ENCODE measurements at places on chromosomes 7 and 10. TPM values are rescaled to one million over a fixed set of nuclear protein-coding genes. Genes with fewer than 3 reads are reported as not detected.

TMEM72 gene
- 68.0 TPM for polyA plus RNA-seq

ANKRD22 gene
- polyA plus RNA-seq, result 0.28 TPM

HKDC1 gene
- polyA plus RNA-seq, result 15.3 TPM

SPAM1 gene
- 0.10 TPM for polyA plus RNA-seq

PCGF5 gene
- polyA plus RNA-seq, result 25.1 TPM

SLC13A1 gene
- polyA plus RNA-seq, result 33.5 TPM

MRLN gene
- polyA plus RNA-seq, result 0.48 TPM

FAM25C gene
- not detected for polyA plus RNA-seq

DNA sequence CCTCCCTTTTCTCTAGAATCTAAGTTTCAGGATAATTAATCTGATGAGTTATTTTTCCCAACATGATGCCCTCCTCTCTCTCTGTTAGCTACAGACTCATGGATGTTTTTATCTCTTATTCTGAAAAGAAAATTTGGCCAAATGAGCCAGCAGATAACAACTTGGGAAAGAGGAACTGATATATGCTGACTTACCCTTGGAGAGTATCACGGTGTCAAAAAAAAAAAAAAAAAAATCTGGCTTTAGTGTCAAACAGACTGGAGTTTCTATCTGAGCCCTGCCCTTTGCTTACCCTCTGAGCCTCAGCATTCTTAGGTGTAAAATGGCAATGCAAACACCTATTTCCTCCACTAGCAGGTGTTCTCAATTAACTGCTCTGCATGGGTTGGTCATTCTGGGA, 190.4 kb downstream of the AHR start:
- no peak for DNase-seq

DNA sequence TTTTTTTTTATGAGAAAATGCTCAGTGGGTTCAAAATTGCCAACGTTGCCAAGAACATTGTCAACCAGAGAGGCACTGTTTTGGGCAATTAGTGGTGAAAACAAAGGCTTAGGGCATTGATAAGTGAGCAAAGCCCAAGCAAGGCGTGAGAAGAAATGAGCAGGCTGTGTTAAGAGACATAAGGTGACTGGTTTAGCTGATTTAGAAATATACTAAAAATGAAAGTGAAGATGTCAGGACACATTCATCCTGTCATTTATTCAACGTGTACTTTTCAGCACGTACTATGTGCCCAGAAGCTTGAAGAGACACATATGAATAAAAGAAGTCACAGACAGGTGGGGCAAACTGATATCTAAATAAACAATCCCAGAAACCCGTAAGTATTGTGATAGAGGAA, 31.8 kb downstream of the AOAH start:
- no peak for DNase-seq

- DNase-seq, result no peak
Measured at GRCh38 chr10:123398756-123399155, 244.6 kb downstream of the BUB3 start.

- DNase-seq, result no peak
Measured at GRCh38 chr10:23281044-23281433, 63.6 kb downstream of the C10orf67 start.

DNA sequence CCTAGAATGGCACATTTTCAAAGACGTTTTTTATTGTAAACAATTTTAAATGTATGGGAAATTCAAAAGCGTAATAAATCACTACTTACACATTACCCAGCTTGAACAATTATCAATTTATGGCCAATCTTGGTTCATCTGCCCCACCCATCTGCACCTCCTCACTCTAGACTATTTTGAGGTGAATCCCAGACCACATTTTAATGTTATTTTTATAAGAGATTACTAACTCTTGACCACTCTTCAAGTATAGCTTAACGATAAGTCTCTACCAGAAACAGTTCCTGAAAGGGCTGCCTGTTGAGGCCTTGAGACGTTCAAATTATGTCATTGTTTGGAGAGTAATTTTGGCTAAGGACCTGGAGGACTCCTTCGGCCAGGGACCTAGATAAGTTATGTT, 33.2 kb downstream of the ECHDC3 start:
- DNase-seq, result no peak

GRCh38 chr7:131189488-131189887, 138.2 kb upstream of the MKLN1 start:
- DNase-seq, result no peak

DNA sequence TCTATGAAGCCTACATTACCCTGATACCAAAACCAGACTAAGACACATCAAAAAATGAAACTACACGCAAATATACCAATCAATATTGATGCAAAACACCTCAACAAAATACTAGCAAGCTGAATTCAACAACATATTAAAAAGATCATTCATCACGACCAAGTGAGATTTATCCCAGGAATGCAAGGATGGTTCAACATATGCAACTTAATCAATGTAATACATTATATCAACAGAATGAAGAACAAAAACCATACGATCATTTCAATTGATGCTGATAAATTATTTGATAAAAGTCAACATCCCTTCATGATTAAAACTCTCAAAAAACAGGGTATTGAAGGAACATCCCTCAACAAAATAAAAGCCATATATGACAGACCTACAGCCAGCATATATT, 5.7 kb downstream of the CLEC5A start:
- no peak for DNase-seq

GRCh38 chr7:90411510-90411909, 8.2 kb downstream of the CLDN12 start:
- no peak for DNase-seq

Data from left kidney (tissue), 8 donors.